ENCODE measurements at places on chromosomes 4 and X. TPM values are rescaled to one million over a fixed set of nuclear protein-coding genes. Genes with fewer than 3 reads are reported as not detected.

MXRA5 gene
- 3.1 TPM for total RNA-seq

HTN1 gene
- total RNA-seq = not detected

SHROOM3 gene
- 10.8 TPM for total RNA-seq

RIPPLY1 gene
- total RNA-seq = not detected

SULT1B1 gene
- total RNA-seq = 2.7 TPM

SMARCA1 gene
- 35.6 TPM for total RNA-seq

FAM3A gene
- 60.8 TPM for total RNA-seq

TFE3 gene
- 37.8 TPM for total RNA-seq

DRP2 gene
- 0.03 TPM for total RNA-seq

SPON2 gene
- total RNA-seq = 12.2 TPM

ANAPC10 gene
- 17.5 TPM for total RNA-seq

CACNA1F gene
- total RNA-seq = 0.18 TPM

STK26 gene
- 1.1 TPM for total RNA-seq

XK gene
- total RNA-seq = 7.7 TPM

CD40LG gene
- 0.46 TPM for total RNA-seq

EIF1AX gene
- 91.1 TPM for total RNA-seq

GRCh38 chr4:90852237-90852636 is 725.0 kb downstream of the CCSER1 start:
- no peak for DNase-seq

DNA sequence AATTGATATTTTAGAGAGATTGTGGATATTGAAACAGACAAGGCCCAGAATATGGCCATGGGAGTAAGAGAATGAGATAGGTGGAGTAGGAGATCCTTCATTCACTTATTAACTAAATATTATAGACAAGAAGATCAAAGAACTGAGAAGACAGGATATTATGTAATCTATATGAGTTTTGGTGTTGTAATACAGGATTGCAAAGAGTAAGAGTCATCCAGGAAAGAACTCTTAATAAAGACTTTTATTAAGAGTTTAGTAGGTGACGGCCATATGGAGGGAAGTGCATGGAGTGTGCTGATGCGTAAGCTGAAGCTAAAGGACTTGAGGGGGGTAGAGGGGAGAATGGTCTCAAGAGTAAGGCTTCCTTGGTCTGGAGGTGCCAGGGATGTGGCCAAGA is 153.7 kb downstream of the VEGFC start:
- DNase-seq = no peak

DNA sequence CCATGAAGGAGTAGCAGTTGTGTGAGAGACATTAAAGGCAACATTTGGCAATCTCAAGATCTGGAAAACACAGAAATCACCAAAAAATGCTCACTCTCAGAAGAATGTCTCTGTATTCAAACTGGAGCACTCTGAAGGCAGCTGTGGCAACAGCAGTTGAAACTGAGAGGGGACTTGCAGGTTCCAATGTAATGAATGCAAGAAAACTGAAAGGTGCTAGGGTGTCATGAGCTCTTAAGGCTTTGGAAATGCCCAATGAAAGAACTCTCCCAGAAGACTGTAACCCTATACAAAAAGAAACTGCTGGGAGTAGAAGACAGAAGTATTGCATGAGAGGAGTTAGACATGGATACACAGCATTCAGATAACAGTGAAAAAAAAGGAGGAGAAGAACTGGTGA is 118.2 kb upstream of the HTR2C start:
- DNase-seq = no peak

DNA sequence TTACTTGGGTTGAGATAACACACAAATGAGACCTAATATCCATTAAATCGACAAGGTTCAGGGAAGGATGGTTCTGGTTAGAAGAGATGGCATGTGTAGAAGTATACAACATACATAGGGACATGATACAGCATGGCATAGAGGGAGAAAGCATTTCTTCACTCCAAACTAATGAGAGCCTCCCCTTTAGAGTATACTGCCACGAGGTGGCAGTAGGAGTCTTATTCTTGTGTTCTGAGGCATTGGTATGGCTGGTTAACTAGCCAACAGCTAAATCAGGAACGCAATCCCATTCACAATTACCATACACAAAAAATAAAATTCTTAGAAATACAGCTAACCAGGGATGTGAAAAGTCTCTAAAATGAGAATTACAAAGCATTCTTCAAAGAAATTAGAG is 29.1 kb upstream of the TRO start:
- DNase-seq = no peak

- no peak for DNase-seq
Measured at GRCh38 chr4:37978248-37978924, 18.2 kb downstream of the PTTG2 start.

GRCh38 chr4:113467581-113467980 is 294.0 kb downstream of the CAMK2D start:
- DNase-seq = no peak

DNA sequence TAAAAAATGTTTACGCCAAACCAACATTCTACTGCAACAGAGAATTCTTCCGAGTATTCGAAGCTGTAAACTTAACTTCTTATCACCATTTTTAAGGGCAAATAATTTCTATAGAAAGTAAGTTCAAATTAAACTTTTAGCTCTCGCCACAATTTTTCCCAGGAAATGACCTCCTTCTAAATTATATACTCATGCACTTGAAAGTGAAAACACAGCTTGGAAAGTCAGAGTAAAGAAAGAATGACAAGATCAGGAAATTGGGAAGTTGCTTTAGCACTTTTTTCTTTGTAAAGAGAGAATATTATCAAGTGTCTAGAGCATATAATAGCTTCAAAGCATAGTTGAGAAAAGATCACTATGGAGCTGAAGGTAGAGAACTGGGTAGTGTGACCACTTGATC is 1.2 kb downstream of the CYBB start:
- DNase-seq = no peak

GRCh38 chr4:80079255-80079923 is 6.4 kb upstream of the ANTXR2 start:
- peak; percentile 35 for DNase-seq

GRCh38 chr4:23887989-23888388 is 1.9 kb downstream of the PPARGC1A start:
- DNase-seq = peak; percentile 57

- no peak for DNase-seq
Measured at GRCh38 chrX:1205681-1206611, 6.5 kb downstream of the CRLF2 start.

- no peak for DNase-seq
Measured at GRCh38 chr4:106618956-106619355, 250.4 kb upstream of the GIMD1 start.

- no peak for DNase-seq
Measured at GRCh38 chr4:6925357-6925836, 15.8 kb downstream of the TBC1D14 start.

DNA sequence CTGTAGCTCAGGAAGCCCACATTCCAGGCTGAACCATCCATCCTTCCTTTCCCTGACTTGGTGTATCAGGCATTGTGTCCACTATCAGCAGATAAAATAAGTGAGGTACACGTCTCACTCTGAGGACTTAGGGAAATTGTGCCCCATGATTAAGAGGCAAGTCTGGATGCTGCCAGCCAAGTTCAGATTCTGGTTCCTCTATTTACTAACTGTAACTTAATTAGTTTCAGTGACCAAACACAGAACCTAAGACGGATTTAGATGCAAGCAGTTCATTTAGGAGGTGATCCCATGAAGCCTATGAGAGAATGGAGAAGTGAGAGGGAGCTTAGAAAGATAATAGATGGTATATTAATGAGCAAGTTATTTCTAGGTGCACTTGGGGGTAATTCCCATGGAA is 56.6 kb upstream of the PACRGL start:
- DNase-seq = no peak

DNA sequence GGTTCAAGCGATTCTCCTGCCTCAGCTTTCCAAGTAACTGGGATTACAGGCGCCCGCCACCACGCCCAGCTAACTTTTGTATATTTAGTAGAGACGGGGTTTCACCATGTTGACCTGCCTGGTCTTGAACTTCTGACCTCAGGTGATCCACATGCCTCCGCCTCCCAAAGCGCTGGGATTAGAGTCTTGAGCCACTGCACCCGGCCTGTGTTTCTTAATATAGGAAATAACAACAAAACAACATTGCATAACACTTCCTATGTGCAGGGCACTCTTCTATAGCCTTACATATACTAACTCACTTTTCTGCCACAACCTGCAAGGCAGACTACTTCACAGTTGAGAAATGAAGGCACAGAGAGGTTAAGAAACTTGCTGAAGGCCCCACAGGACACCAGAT is 12.8 kb upstream of the TMEM131L start:
- no peak for DNase-seq

DNA sequence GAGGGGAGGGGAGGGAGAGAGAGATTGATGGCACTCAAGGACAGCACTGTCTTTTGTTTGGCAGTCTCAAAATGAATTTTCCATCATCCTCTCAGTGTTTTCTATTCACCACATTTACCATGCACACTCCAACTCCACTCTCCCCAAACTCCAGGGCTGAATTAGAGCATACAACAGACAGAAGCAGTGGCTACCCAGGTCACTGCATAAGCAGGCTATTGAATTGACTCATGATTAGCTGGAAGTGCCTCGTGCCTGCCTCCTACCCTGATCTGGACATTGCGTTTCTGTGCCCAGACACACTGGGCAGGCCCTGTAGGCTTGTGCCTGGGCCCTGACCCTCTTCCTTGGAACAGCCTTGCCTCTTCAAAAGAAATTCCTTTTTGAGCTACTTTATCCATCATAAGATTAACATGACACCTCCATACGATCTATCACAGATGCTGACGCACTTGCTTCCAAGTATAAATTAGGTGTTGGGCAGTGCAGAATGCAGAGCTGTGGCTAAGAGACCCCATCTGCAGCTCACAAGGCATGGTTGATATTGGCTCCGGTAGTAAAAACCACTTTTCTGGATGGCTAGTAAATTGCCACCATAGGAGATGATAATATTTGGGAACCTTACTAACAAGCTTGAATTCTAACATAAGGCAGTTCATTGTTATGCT is 752.9 kb downstream of the RPA4 start:
- DNase-seq = no peak

DNA sequence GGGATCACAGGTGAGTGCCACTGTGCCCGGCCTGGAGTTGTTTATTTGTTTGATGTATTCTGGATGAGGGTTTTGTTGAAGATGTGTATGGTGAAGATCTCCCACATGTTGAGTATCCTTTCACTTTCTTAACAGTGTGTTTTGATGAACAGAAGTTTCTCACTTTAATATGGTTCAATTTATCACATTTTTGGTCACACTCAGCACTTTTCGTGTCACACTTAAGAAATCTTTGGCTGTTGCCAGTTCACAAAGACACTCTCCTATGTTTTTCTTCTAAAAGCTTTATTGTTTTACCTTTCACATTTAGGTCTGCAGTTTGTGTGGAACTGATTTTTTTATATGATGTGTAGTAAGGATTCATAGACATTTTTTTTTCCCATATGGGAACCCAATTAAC is 16.6 kb upstream of the ZNF185 start:
- DNase-seq = no peak

- DNase-seq = no peak
Measured at GRCh38 chrX:136689436-136689835, 41.5 kb downstream of the CD40LG start.

DNA sequence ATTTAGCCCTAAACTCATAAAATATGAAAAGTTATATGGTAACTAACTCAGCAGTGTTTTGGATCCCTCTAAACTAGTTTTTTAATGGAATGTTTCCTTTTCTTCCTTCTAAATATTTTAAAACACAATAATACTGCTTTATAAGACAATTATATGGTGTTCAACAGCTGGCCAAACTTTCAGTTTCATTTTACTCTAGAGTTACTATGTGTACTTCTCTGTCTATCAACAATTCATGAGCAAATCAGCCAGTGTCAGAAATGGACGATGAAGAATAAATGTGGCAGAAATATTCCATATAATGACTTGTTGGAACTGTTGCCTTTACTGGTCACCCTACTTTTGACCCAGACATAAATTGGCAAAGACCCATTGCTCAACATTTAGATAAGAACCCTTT is 64.8 kb upstream of the CXXC4 start:
- no peak for DNase-seq

- no peak for DNase-seq
Measured at GRCh38 chr4:121154103-121154515, 10.0 kb downstream of the TNIP3 start.

GRCh38 chr4:48225368-48226141 is 44.1 kb downstream of the TEC start:
- DNase-seq = no peak

DNA sequence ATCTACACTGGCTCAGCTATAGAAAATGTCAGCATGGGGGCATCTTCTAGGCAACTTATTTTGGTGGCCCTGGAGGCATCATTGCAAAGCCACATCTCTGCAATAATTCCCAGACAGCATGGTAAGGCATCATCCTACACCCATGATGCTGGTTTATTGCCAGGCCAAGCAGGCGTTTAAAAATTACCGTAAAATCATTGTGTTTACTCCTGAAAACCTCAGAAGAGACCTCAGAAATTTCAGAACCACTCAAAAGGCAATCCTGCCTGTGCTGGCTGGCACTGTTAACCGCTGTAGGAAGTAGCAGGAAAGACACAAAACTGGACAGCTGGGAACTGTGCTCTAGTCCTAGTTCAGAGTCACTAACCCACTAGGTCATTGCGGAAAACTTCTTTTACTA is 63.2 kb downstream of the MID1 start:
- no peak for DNase-seq

GRCh38 chr4:137623013-137623412 is 90.7 kb upstream of the PCDH18 start:
- no peak for DNase-seq

DNA sequence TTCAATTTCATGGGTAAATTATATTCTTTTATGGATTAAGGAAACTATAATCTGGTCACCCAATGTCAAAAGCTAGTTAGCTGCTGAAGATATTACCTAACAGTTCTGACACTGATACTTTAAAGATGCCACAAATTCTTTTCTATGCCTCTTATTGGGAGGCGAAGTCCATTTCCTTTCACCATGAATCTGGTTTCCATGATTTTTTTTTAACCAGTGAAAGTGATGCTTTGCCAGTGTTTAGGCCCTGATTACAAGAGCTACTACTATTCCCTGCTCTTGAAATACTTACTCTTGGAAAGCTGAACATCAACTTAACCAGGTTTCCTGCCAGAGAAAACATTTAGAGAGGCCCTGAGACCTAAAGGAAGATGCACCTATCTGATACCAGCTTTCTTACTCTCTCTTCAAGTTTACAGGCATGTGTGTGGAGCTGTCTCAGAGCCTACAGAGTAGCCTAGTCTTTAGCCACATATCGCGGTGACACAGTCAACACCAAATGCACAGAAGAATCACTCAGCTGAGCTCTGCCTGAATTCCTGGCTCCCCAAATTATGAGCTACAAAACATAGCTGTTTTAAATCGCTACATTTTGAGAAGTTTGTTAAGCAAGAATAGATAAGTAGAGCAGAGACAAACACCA is 1280.8 kb downstream of the PCDH7 start:
- no peak for DNase-seq

DNA sequence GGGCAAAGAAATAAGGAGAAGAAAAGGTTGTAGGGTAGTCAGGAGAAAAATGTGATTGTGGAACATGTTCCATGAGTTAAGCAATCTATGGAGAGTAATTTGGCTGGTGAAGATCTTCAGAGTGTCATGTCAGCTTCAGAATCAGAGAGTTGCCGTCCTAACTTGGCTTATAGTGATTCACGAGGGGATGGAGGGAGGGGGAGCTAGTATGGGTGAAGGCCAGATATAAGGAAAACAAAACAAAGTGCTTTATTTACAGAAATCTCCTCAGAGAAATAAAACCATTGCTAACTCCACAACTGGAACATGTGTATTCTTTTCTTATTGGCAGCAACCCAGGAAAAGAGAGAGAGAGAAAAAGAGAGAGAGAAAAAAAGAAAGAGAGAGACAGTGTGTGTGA is 256.5 kb upstream of the NRK start:
- DNase-seq = no peak

GRCh38 chr4:145484225-145484846 is 2.7 kb downstream of the SMAD1 start:
- no peak for DNase-seq

- no peak for DNase-seq
Measured at GRCh38 chrX:153459986-153460385, 10.4 kb downstream of the HAUS7 start.
